A172 (cell line): ENCODE measurements at places on chromosomes 11 and 22.

DNA sequence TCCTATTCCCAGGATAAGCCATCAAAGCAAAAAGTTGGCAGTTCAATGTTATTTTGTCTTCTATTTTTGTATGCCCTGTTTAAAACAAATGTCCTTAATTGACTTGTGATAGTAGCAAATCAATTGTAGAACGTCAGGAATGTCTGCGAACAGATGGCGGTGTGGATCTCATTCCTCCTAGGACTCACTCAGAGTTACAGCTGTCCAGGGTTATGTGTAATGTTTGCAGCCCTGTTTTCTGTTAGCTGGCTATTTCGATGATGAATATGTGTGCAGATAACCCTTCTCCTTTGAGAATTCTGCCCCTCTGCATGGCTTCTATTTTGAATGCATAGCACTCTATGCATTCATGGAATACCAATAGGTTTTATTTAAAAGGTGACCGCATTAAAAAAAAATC is 1248.0 kb upstream of the CNTN5 start:
- DNase-seq, result no peak

DNA sequence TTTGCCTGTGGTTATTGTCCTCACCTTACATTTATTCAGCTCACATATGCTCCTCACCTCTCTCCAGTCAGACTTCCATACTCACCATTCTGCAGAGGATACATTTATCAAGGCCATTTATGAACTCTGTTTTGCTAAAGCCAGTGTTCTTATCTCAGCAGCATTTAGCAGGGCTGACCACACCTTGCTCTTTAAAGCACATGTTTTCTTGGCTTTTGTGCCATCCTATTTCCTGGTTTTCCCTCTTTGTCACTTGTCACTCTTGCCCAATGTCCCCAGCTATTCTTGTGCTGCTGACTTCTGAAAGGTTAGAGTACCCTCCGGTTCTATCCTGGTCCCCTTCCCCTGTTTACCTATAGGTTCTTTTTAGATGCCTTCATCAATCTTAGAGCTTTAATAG is 446.6 kb downstream of the NELL1 start:
- DNase-seq, result no peak

- peak; percentile 67 for DNase-seq
Observed at GRCh38 chr11:108895579-108896480, 231.0 kb downstream of the DDX10 start.

DNA sequence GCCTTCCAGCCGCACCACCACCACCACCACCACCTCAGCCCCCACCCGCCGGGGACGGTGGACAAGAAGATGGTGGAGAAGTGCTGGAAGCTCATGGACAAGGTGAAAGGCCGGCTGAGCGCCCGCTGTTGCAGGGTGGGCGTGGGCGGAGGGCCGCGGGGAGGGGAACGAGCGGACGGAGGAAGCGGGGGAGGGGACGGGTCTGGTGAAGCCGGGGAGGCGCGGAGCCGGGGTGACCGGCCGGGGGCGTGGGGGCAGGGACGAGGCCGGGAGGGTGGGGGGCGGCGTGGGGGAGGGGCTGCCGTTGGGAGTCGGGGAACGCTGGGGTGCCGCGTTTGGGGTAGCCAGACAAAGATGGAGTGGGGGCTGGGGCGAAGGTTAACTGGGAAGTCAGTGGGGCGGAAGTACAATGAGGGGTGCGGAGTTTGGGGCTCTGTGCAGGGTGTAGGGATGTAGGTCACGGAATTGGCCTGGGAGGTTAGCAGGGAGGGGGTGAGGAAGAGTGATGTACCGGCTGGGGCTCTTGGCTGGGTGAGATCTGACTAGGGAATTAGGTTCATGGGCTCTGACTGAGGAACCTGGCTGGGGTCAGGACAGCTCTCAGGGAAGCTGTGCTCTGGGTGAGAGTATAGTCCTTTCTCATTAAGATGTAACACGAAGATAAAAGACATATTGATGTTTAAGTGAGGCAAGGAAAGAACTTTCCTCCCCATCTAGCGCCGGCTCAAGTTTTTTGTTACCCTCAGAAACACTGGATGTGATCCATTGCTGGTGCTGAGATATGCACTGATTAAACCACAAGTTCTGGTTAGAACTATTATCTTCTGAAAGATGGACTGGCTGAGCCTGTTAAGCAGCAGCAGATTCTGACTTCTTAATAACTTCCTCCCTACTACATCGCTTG is 624 bp downstream of the CBL start:
- DNase-seq, result no peak

- DNase-seq, result no peak
Observed at GRCh38 chr11:116794851-116795250, 3.2 kb upstream of the APOA5 start.

DNA sequence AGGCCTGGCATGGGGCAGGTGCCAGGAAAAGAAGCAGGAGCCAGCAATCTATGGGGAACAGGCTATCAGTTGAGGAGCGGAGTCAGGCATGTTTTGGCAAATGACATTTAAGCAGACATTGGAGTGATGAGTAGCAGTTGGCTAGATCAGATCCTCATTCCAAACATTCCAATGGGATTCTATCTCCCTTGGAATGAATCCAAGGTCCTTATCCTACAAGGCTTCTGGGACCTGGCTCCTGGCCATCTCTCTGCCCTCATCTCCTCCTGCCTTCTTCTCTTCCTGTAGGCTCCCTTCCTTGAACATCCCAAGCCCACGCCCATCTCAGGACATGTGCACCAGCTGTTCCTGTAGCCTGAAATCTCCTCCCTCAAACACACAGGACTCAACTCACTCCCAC is 1074.5 kb downstream of the TBC1D22A start:
- DNase-seq, result peak; percentile 85

DNA sequence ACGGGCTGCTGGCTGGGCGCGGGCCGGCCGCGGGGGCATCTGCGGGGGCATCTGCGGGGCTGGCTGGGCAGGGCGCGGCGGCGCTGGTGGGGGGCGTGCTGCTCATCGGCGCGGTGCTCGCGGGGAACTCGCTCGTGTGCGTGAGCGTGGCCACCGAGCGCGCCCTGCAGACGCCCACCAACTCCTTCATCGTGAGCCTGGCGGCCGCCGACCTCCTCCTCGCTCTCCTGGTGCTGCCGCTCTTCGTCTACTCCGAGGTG is 194 bp downstream of the DRD4 start:
- no peak for DNase-seq

- DNase-seq, result no peak
Observed at GRCh38 chr11:88188251-88188931, 13.1 kb upstream of the RAB38 start.

DNA sequence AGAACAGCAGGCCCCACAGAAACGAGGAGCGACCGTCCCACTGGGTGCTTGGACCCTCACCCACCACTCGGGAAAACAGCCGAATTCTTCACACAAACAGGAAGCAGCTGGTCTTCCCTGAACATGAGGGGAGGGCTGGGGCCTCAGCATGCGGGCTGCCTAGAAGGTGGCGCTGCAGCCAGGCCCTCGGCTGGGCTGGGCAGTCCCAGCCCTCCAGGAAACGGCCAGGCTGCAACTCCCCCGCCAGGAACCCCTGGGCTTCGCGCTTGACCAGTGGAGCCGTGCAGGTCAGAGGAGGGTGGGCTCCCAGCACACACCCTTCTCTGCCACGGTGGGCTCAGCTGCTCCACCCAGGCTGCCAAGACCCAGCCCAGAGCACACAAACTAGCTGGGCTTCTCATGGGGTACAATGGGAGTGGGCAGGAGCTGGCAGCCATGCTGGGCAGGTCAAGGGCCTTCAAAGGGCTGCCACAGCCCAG is 29.6 kb downstream of the IGF2 start:
- no peak for DNase-seq

GRCh38 chr22:45891996-45892621 is 84.9 kb downstream of the WNT7B start:
- DNase-seq, result no peak
